ENCODE measurements at places on chromosomes 11 and 22.

DNA sequence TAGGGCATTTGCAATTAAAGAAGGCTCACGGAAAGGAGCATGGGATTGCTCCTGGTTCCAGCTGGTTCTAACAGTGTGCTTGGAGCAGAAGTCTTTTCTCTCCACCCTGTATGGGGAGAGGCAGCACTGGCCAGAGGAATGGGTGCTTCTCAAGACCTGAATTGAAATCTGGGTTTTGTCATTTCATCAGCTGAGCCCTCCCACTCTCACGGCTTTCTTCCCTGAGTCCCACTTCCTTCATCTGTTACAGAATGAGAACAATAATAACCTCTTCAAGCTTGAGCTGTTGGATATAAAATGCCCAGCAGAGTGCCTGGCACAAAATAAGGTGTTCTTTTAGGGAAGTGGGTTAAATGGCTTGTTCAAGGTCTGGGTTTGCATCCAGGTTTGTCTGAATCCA, 17.2 kb downstream of the CNTF start:
- DNase-seq = no peak

DNA sequence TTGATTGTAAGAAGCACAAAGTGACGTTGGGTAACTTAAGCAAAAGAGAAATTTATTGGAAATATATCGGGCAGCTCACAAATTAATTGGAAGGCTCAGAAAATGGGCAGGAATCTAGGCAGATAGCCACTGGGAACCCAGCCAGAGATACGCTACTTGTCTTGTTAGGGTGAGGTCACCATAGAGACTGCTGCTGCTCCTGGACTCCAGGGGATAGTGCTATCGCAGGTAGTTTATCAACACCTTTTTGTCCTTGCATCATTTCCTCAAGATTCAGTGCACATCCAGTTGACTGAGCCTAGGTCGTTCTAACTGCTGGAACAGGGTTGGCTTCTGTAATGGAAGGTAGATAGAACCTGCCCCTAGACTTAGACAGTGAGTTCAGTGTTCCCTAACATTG, 19.6 kb downstream of the AMOTL1 start:
- DNase-seq = no peak

- no peak for DNase-seq
These were observed 20.7 kb downstream of the TNKS1BP1 start for GRCh38 chr11:57303990-57304579.

DNA sequence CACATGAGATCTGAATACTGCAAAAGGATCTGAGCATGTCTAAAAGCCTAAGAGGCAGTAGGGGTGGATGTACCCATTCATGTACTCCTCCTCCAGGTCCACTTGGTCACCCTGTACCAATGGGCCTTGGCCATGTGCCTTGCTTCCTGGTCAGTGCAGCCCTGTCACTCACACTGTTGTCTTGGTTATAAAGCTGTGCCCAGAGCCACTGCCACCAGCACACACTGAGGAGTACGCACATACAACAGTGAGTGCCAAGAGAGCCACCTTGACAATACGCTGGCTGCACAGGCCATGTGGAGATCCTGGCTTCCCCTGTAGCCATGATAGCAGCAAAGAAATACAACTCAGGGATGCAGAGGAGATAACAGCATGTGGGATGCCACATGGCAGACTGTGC, 96.4 kb upstream of the LDLRAD3 start:
- no peak for DNase-seq

GRCh38 chr11:2834503-2835273, 50.9 kb downstream of the CDKN1C start:
- DNase-seq = no peak

GRCh38 chr11:44326615-44327475, 16.9 kb upstream of the ALX4 start:
- DNase-seq = no peak

- peak; percentile 86 for DNase-seq
These were observed at the start of gene SERHL2 for GRCh38 chr22:42553475-42554361. SERHL2 (plus strand) TSS chr22:42553956; CDS start chr22:42554021, 65 bp downstream.

- DNase-seq = no peak
These were observed 71.2 kb downstream of the PHF21A start for GRCh38 chr11:46050003-46050461.

DNA sequence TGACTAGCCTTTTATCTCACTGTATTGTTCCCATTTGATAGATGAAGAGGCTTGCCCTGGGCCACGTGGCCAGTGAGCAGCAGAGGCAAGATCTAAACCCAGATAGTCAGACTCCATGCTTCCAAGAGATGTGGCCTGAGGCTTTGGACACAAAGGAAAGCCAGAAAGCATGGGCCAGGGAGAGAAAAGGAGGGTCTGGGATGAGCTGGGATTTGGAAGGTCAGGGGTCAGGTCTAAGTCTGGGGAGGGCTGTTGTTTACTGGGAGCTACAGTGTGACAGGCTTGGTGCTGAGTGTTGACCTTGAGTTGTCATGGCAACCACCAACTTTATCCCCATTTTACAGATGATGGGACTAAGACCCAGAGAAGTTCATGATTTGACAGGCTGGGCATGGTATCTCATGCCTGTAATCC, 2.1 kb downstream of the SLC35E4 start:
- DNase-seq = no peak

GRCh38 chr11:93840180-93840579, 10.2 kb downstream of the VSTM5 start:
- DNase-seq = no peak

GRCh38 chr11:18394928-18395734, 768 bp downstream of the LDHA start:
- DNase-seq = peak; percentile 78

GRCh38 chr22:24433001-24433827, 5.8 kb downstream of the ADORA2A start:
- peak; percentile 80 for DNase-seq

DNA sequence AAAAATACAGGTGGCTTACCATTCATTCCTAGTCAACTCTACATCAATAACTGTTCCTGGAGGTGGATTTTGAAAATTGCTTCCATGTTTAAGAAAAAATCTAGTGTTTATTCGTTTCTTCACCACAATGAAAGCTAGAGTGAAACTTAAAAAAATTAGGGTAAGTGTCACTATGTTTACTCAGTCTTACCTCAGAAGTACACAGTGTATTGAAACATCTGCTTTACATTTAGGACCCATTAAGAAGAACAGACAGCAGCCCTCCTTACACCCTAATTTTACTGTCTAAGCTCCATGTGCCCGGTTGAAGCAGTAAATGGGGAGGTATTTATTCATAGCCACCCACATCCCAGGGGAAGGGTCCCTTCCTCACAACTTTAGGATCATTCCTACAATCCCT, 51.4 kb downstream of the PIWIL3 start:
- no peak for DNase-seq
